ENCODE measurements at places on chromosomes 16 and 17. TPM values are rescaled to one million over a fixed set of nuclear protein-coding genes. Genes with fewer than 3 reads are reported as not detected.

The KRT27 gene
- not detected for total RNA-seq

The NUDT7 gene
- 4.7 TPM for total RNA-seq

The KCNAB3 gene
- 19.9 TPM for total RNA-seq

The LASP1 gene
- total RNA-seq, result 94.3 TPM

The GNGT2 gene
- total RNA-seq, result not detected

The FBXW10 gene
- total RNA-seq, result 0.20 TPM

The FZD2 gene
- 96.2 TPM for total RNA-seq

The GINS2 gene
- total RNA-seq, result 82.2 TPM

The RDM1 gene
- 5.7 TPM for total RNA-seq

The CCL8 gene
- not detected for total RNA-seq

- peak; percentile 63 for DNase-seq
- no peak overlapping the region for H3K4me3 ChIP-seq
- no peaks in the 10 kb centered on the region for H3K27me3 ChIP-seq
- no peaks in the 10 kb centered on the region for H3K36me3 ChIP-seq
- H3K27ac ChIP-seq, result no peak overlapping the region
- H3K4me1 ChIP-seq, result peaks cover 6% of the 10 kb centered on the region
Observed at GRCh38 chr17:78497115-78497540, 80.1 kb downstream of the DNAH17 start.

DNA sequence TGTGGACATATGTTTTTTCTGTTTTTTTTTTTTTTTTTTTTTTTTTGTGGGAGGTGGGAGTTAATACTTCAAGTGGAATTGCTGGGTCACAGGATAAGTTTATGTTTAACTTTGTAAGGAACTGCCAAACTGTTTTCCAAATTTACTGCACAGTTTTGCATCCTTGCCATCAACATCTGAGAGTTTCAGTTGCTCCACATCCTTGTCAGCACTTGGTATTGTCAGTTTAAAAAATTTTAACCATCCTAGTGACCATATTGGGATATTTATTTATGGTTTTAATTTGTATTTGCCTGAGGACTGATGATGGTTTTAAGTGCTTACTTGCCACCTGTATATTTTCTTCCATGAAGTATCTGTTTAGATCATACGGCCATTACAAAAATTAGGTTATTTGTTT lies 34.0 kb upstream of the IRF8 start:
- H3K27ac ChIP-seq, result no peak overlapping the region
- peaks cover 37% of the 10 kb centered on the region for H3K27me3 ChIP-seq
- H3K36me3 ChIP-seq, result no peaks in the 10 kb centered on the region
- H3K4me3 ChIP-seq, result no peak overlapping the region
- DNase-seq, result no peak
- no peaks in the 10 kb centered on the region for H3K4me1 ChIP-seq

DNA sequence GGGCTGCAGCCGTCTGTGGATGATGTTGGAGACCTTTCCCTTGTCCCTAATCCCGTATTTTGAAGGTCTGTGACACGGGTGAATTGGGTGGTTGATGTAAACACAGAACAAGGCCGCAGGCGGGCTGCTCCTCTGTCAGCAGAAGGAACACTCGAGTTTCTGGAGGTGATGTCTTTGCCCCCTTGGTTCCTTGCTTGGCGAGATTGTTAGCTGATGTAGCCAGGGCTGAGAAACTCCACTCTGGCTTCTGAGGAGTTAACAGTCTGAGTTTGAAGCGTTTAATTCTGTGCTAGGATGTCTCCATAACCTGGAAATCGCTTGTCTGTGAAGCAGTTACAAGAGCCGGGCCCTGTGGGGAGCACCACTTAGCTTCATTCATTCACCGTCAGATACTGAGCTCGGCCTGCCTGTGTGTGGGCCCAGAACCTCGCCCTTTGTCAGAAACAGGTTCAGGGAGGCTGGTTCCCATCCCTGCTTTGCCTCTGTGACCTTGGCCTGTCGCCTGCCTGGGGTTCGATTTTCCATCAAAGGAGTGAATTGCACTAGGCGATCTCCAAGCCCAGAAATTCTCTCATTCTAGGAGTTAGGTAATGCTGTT lies 1.3 kb downstream of the MAPK8IP3 start:
- H3K27ac ChIP-seq, result peak overlapping the region; percentile 60
- peaks cover 31% of the 10 kb centered on the region for H3K4me1 ChIP-seq
- H3K27me3 ChIP-seq, result peaks cover 5% of the 10 kb centered on the region
- no peak for DNase-seq
- H3K36me3 ChIP-seq, result no peaks in the 10 kb centered on the region
- H3K4me3 ChIP-seq, result peak overlapping the region; percentile 91

DNA sequence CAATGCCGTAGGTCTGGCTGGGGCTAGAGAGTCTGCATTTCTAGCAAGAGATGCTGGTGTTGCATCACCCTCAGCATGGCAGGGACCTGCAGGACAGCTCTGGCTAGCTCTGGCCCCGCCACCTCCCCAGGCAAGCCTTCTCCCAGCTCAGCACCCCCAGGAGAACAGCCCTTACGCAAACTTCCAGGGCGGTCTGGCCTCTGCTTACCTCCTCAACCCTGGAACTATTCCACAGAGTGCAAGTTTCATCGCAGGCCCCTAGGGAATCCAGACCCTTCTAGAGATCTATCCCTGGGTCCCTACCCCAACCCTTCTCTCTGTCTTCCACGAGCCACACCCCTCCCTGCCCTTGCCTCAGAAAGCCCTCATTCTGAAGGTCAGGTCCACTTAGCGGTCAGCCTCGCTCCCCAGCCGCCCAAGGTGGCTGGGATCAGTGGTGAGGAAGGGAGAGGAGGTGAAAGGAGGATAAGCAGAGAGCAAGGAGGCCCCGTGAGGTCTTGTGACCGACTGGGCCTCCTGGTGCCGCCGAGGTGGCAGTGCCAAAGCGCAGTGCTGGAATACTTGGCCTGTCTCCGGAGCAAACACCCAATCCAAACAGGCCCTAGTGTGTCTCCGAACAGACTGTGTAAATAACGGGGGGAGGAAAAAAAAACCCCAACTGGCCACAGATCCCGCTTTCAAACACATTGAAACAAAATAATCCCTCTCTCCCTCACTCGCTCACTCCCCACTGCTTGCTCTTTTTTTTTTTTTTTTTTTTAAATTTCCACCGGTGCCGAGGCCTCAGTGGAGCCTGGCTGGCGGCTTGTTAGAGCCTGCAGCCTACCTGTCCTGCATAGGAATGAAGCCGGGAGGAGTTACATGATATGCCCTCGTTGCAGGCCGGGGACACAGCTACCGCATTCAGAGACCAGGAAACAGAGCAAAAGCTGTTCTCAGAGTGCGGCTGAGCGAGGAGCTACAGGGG lies 380.9 kb downstream of the SOX9 start:
- no peak for DNase-seq
- peaks cover 3% of the 10 kb centered on the region for H3K36me3 ChIP-seq
- no peaks in the 10 kb centered on the region for H3K27me3 ChIP-seq

GRCh38 chr16:78909226-78909625 lies 691.3 kb downstream of the MAF start:
- no peak overlapping the region for H3K4me3 ChIP-seq
- DNase-seq, result no peak
- H3K27me3 ChIP-seq, result no peaks in the 10 kb centered on the region

GRCh38 chr16:2009164-2009711 lies 383 bp downstream of the ZNF598 start:
- H3K36me3 ChIP-seq, result no peaks in the 10 kb centered on the region
- H3K27me3 ChIP-seq, result no peaks in the 10 kb centered on the region
- no peak overlapping the region for H3K27ac ChIP-seq
- H3K4me1 ChIP-seq, result peaks cover 25% of the 10 kb centered on the region
- no peak for DNase-seq

- H3K36me3 ChIP-seq, result peaks cover 15% of the 10 kb centered on the region
- no peak overlapping the region for H3K4me3 ChIP-seq
- no peaks in the 10 kb centered on the region for H3K27me3 ChIP-seq
- peaks cover 5% of the 10 kb centered on the region for H3K4me1 ChIP-seq
- H3K27ac ChIP-seq, result peak overlapping the region; percentile 57
- DNase-seq, result no peak
Observed at GRCh38 chr16:49575346-49576172, 202.0 kb downstream of the C16orf78 start.

- H3K27me3 ChIP-seq, result no peaks in the 10 kb centered on the region
- peaks cover 28% of the 10 kb centered on the region for H3K36me3 ChIP-seq
- H3K27ac ChIP-seq, result no peak overlapping the region
- peaks cover 29% of the 10 kb centered on the region for H3K4me1 ChIP-seq
- no peak for DNase-seq
Observed at GRCh38 chr16:48565752-48566151, 44.2 kb downstream of the N4BP1 start.

GRCh38 chr16:89452241-89452640 lies 38.1 kb downstream of the ANKRD11 start:
- peaks cover 43% of the 10 kb centered on the region for H3K4me1 ChIP-seq
- H3K27me3 ChIP-seq, result no peaks in the 10 kb centered on the region
- H3K4me3 ChIP-seq, result no peak overlapping the region
- H3K27ac ChIP-seq, result no peak overlapping the region
- no peak for DNase-seq

DNA sequence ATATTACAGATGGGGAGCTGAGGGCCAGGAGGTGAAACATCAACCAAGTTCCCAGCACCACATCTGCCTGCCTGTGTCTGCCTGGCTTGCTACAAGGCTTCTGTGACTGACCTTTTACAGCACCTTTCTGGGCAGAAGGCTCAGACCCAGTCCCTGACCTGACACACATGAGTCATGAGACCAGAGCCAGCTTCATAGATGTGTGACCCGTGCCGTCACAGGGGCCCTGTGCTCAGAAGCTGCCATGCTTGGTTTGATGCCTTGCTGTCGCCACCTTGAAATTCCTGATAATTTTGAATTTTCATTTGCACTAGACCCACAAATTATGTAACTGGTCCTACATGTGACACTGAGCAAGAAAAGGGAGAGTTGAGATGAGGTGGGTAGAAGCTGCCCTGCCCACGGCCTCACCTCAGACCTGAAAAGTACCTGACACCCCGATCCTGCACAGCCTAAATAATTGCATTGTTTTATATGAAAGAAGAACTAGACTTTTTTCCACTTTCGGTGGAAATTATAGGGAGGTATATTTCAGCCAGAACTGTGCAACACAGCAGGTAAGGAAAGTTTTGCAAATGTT lies 13.3 kb upstream of the PECAM1 start:
- H3K27ac ChIP-seq, result no peak overlapping the region
- no peaks in the 10 kb centered on the region for H3K4me1 ChIP-seq
- no peak for DNase-seq
- no peaks in the 10 kb centered on the region for H3K36me3 ChIP-seq

GRCh38 chr17:37493249-37494027 lies 3.7 kb downstream of the DUSP14 start:
- peaks cover 56% of the 10 kb centered on the region for H3K4me1 ChIP-seq
- no peak overlapping the region for H3K27ac ChIP-seq
- H3K4me3 ChIP-seq, result peak overlapping the region; percentile 50
- H3K27me3 ChIP-seq, result peaks cover 11% of the 10 kb centered on the region

GRCh38 chr17:52049496-52049895 lies 109.0 kb downstream of the CA10 start:
- no peaks in the 10 kb centered on the region for H3K4me1 ChIP-seq
- H3K27me3 ChIP-seq, result peaks cover 11% of the 10 kb centered on the region
- no peak for DNase-seq
- no peaks in the 10 kb centered on the region for H3K36me3 ChIP-seq
- no peak overlapping the region for H3K4me3 ChIP-seq
- no peak overlapping the region for H3K27ac ChIP-seq

GRCh38 chr17:17904166-17905035 lies 67.6 kb upstream of the SREBF1 start:
- DNase-seq, result no peak
- H3K4me1 ChIP-seq, result peaks cover 24% of the 10 kb centered on the region
- no peak overlapping the region for H3K4me3 ChIP-seq
- H3K27me3 ChIP-seq, result no peaks in the 10 kb centered on the region

GRCh38 chr16:20114356-20114755 lies 40.7 kb upstream of the GPR139 start:
- H3K4me1 ChIP-seq, result no peaks in the 10 kb centered on the region
- peaks cover 19% of the 10 kb centered on the region for H3K27me3 ChIP-seq
- H3K27ac ChIP-seq, result no peak overlapping the region
- no peak for DNase-seq
- no peak overlapping the region for H3K4me3 ChIP-seq
- no peaks in the 10 kb centered on the region for H3K36me3 ChIP-seq

GRCh38 chr17:50188531-50188920 lies 12.9 kb downstream of the COL1A1 start:
- H3K36me3 ChIP-seq, result no peaks in the 10 kb centered on the region
- H3K4me3 ChIP-seq, result no peak overlapping the region
- H3K27me3 ChIP-seq, result no peaks in the 10 kb centered on the region
- H3K27ac ChIP-seq, result no peak overlapping the region
- no peak for DNase-seq

GRCh38 chr16:13379266-13379665 lies 477.9 kb downstream of the SHISA9 start:
- H3K36me3 ChIP-seq, result no peaks in the 10 kb centered on the region
- peaks cover 5% of the 10 kb centered on the region for H3K27me3 ChIP-seq
- H3K27ac ChIP-seq, result no peak overlapping the region
- no peaks in the 10 kb centered on the region for H3K4me1 ChIP-seq

- H3K36me3 ChIP-seq, result no peaks in the 10 kb centered on the region
- H3K4me3 ChIP-seq, result peak overlapping the region; percentile 96
- H3K27me3 ChIP-seq, result peaks cover 3% of the 10 kb centered on the region
- peak overlapping the region; percentile 91 for H3K27ac ChIP-seq
Observed at GRCh38 chr17:17723354-17724261, 42.4 kb downstream of the RAI1 start.

GRCh38 chr16:73206151-73206707 lies 158.3 kb upstream of the ZFHX3 start:
- no peak for DNase-seq
- no peak overlapping the region for H3K4me3 ChIP-seq
- H3K4me1 ChIP-seq, result no peaks in the 10 kb centered on the region
- H3K27ac ChIP-seq, result no peak overlapping the region

- H3K27me3 ChIP-seq, result peaks cover 3% of the 10 kb centered on the region
- no peak overlapping the region for H3K27ac ChIP-seq
- H3K36me3 ChIP-seq, result no peaks in the 10 kb centered on the region
Observed at GRCh38 chr16:58506241-58507194, 6.6 kb downstream of the NDRG4 start.

GRCh38 chr17:39652587-39653315 lies 12.4 kb upstream of the TCAP start:
- peaks cover 3% of the 10 kb centered on the region for H3K36me3 ChIP-seq
- H3K27ac ChIP-seq, result peak overlapping the region; percentile 85
- peak overlapping the region; percentile 29 for H3K4me3 ChIP-seq
- H3K4me1 ChIP-seq, result peaks cover 48% of the 10 kb centered on the region
- no peaks in the 10 kb centered on the region for H3K27me3 ChIP-seq

- no peaks in the 10 kb centered on the region for H3K27me3 ChIP-seq
- H3K4me1 ChIP-seq, result peaks cover 21% of the 10 kb centered on the region
- no peak overlapping the region for H3K27ac ChIP-seq
- peak; percentile 61 for DNase-seq
- H3K36me3 ChIP-seq, result no peaks in the 10 kb centered on the region
Observed at GRCh38 chr16:68367030-68367429, 56.2 kb downstream of the PRMT7 start.

Measured in neural crest cell (in vitro differentiated cells).